ENCODE measurements at places on chromosomes 13 and 19.

DNA sequence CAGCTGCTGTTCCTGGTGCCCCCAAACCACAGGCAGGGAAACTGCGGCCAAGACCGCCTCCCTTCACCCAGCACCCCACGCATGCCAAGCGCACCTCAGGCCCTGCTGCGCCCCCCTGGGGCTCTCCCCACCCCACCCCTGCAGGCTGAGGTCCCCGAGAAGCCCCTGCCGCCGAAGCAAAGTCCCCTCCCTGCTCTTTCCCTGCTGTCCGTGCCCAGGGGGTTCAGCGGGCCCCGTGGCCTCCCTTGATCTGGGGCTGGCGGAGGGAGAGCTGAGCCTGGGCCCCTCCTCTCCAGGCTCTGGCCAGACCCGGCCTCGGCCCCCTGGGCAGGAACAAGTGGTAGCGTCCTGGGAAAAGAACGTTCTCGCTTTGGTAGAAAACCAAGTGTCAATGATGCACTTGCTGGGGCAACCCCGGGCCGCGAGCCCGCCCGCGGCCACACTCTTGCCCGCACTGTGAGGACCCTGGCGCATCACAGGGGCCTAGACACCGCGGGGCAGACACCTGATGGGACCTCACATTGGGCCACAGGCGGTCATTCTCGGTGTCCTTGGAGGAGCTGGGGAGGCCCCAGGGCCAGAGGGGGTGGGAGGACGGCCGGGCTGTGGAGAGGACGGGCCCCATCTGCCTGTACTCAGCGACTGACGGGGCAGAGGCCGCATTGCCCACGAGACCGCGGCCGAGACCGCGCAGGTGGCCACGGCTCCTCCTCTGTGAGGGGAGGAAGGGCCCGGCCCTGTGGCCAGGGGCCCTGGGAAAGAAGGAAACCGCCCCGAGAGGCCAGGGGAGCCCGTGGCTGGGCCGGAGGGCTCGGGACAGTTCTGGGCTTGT lies 29.0 kb downstream of the GPX4 start:
- DNase-seq = no peak

DNA sequence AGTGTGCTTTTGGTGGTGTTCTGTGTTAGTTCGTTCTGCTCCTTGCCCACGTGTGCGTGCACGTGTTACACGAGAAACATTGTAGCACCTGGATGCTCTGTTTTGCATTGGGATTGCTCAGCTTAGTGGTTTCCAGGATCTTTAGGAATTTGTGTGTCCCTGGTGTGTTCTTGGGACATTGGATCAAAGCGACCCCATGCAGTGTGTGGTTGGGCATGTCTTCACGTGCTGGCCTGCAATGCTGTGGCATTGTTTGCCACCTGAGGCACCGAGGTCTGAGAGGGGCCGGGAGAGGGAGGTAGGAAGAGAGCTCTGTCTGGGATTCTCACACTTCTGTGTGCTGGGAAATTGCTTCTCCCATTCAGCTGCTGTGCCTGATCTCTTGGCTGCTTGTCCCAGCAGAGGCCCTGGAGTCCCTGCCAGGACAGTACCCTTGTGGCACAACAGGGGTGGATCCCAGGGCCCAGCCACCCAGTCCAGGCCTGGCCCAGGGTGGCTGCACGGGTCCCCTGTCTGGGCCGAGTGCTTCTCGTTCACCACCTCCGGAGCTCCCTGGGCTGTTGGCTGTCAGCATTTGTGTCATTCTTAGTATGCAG lies 11.3 kb downstream of the PLEKHJ1 start:
- no peak for DNase-seq

DNA sequence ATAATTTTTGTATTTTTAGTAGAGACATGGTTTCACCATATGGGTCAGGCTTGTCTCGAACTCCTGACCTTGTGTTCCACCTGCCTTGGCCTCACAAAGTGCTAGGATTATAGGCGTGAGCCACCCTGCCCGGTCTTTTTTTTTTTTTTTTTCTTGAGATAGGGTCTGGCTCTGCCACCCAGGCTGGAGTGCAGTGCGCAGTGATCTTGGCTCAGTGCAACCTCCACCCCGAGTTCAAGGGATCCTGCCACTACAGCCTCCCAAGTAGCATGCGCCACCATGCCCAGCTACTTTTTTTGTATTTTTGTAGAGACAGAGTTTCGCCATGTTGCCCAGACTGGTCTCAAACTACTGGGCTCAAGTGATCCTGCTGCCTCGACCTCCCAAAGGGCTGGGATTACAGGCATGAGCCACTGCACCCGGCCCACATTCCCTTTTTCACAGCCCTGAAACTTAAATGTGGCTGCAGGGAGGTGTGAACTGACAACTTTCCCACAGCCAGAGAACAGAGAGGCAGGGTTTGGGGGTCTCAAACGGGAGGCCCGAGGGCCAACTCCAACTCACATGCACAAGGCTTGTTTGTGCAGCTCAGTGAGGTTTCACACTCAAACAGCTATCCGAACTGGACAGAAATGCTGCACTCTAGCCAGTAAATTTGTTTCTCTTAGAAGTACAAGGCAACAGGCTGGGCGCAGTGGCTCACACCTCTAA lies 4.4 kb upstream of the S1PR5 start:
- DNase-seq = no peak

DNA sequence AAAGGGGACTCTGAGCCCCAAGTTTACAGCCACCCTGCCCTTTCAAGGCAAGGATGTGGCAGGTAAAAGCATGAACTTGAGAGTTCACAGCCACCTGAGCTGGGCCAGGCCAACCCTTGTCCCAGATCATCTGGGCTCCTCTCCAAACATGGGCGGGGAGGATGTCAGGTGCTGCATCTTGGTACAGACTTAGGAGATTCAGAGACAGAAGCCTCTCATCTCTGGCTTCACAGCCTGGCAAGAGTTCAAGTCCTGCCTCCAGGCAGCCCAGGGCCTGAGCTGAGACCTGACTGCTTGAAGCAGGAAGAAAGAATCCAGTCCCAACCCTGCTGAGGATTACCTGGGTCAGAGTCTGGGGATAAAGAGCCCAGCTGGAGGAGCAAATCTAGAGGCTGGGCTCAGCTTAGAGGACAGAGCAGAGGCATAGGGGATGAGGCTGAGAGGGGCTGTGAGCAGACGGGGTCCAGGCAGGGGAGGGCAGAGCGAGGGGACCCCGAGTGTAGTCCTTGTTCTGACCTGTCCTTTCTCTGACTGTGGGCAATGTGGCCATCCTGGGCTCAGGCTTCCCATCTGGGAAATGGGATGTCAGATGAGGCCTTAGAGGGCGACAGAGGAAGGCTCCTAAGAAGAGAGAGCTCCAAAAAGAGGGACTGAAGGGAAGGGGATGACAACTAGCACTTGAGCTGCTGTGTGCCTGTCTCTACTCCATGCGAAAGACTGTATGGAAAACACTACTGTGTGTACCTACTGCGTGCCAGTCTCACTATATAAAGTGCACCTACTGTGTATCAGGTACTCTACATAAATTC lies 6.6 kb upstream of the OR10H5 start:
- DNase-seq = no peak

DNA sequence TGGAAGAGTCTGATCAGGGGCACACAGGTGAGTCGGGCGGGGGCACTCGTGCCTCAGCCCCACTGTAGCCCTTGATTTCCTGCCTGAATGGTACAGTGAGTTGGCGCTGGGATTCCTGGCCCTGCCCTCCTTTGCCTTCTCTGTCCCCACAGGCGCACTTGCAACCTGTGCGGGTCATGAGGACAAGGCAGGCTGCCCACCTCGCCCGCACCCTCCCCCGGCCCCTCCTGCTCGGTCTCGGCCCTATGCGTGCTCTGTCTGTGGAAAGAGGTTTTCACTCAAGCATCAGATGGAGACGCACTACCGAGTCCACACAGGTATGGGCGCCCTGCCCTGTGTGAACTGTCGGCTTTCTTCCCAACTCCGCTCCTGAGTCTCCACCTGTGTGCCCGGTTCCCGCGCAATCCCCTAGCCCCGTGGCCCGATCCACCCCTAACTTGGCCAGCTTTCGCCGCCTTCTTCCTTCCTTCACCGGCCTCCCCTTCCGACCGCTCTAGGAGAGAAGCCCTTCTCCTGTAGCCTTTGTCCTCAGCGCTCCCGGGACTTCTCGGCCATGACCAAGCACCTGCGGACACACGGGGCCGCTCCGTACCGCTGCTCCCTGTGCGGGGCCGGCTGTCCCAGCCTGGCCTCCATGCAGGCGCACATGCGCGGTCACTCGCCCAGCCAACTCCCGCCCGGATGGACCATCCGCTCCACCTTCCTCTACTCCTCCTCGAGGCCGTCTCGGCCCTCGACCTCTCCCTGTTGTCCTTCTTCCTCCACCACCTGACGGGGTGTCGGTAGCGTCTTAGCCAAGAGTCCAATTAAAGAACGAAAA lies 1.6 kb upstream of the KMT2B start:
- no peak for DNase-seq

DNA sequence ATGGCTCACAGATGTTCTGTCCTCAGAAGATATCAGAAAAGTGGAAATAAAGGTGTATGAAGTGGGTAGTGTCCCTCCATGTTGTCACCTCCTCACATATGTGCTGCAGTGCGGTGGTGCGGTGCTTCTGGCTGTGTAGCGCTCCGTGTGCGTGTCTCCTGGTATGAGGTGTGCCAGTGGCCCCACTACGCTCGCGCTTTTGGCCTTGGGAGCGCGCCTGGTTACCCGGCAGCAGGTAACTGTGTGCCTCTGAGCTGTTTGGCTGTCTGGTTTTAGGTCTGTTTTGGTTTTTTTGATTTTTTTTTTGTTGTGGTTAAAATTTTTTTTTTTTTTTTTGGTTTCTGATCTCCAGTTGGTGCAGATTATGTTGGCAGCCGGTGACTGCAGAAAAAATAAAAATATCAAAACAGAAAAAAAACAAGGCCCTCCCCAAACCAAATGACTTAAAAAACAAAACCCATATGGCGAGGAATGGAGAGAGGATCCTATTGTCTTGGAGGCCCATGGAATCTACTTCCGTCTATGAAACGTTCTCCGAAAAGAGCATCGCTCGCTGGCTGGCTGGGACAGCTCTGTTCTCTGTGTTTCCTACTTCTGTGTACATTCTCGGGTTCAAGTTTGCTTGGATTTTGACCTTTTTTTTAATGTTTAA lies 7.9 kb downstream of the HNRNPL start:
- no peak for DNase-seq

DNA sequence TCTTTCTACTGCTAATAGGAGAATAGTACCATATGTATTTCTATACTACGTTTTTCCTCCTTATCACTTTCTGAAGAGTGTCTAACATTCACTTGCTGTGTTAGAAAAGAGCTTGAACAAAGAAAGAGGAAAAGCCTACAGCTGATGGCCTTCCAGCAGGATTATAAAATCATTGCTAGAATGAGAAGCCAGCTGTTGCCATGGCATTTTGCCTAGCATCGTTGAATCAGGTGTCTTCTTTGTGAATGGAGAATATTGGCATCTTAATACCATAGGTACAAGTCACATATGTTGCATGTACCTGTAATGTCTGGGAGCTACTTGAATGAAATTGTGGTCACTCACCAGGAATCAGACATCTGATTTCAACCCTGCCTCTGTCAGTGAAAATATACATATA lies 1174.9 kb downstream of the PCDH17 start:
- DNase-seq = no peak

DNA sequence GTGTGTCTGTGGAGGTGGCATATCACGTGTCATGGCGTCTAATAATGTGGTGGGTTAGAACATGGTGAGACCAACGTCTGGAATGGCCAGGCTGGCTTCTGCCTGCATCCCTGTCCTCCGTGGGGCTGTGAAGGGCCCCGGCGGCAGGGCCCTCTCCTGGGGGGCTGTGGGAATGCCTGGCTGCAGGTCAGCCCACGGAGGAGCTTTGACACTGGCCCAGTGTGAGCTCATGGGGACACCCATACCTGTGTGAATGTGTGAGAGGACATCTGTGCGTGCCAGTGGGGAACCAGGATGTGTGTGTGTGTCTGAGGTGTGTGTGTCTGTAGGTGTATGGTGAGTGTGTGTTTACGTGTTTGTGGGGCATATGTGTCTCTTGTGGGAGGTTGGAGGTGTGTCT lies 300.1 kb downstream of the TEX29 start:
- DNase-seq = no peak

DNA sequence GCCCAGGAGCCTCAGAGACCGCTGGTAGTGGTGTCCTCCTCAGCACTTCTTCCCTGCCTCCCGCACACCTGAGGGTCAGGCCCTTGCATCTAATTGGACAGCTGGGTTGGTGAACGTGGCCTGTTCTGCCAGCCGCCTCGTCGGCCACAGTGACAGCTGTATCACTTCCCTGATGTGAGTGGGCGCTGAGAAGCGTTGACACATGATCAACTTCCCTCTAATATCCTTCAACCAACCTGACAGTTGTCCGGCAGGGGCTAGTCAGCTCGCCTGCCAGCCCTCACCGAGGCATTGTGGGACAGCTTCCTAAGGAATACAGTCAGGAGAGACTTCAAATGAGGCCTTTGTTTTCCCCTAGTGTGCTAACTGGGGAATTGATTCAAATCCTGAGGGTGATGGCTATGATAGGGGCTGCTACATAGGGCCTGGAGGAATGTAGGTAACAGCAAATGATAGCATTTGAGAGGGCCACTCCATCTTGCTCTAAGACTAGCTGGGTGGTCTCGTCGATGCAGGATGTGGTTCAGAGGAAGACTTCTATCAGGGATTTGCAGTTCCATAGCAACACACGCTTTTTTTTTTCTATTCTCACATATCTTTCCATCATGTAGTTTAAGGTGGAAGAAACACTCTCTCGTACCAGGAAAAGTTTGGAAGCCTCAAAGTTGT lies 230.8 kb downstream of the TSHZ3 start:
- no peak for DNase-seq

DNA sequence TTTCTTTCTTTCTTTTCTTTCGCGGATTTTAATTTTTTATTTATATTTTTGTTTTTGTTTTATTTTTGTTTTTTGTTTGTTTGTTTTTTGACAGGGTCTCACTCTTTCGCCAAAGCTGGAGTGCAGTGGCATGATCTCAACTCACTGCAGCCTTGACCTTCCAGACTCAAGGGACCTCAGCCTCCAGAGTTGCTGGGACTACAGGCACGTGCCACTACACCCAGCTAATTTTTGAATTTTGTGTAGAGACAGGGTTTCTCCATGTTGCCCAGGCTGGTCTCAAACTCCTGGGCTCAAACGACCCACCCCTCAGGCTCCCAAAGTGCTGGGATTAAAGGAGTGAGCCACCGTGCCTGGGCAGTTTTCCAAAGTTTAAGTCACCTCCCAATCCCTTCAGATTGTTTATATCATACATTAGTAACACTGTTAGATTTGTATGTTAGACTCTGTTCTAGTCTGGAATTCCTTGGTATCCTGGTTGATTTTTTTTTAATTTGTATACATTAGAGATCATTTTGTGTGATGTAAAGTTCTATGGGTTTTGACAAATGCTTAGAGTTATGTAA lies 597.3 kb downstream of the DCT start:
- DNase-seq = no peak

DNA sequence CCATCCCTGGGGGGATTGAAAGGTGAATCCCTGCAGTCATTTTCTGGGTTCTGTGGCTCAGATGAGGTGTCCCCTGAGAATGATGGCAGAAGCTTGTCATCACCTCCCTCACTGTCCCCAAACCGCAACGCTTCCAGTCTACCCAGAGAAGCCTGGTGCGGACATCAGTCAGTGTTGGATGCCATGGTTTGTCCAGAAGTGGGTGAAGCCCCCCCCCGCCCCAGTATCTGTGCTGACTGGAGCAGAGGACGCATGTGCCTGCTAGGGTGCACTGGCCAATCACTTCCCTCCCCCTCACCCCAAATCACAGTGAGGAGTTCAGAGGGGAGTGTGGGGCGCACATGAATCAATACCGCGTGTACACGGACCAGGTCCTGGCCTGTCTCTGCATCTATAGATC lies 150.5 kb downstream of the TEX29 start:
- DNase-seq = no peak

- no peak for DNase-seq
Measured at GRCh38 chr13:23824371-23824770, 64.8 kb downstream of the MIPEP start.

GRCh38 chr13:109427695-109428094 lies 358.7 kb downstream of the IRS2 start:
- DNase-seq = no peak

Measured in activated T-helper 1 cell treated with anti-CD3 and anti-CD28 coated beads, Interleukin-2, amount 50 U/mL, for 16 hours (primary cell).